ENCODE measurements at places on chromosomes 2 and 18. TPM values are rescaled to one million over a fixed set of nuclear protein-coding genes. Genes with fewer than 3 reads are reported as not detected.

DCC gene
- not detected for total RNA-seq

C1QL2 gene
- total RNA-seq: not detected

GRP gene
- not detected for total RNA-seq

LBX2 gene
- 1.3 TPM for total RNA-seq

MAP2 gene
- total RNA-seq: 4.0 TPM

MXD1 gene
- 2.2 TPM for total RNA-seq

PSTPIP2 gene
- 7.2 TPM for total RNA-seq

PLGLB2 gene
- total RNA-seq: 1.7 TPM

GKN2 gene
- not detected for total RNA-seq

CXCR1 gene
- not detected for total RNA-seq

MYO5B gene
- total RNA-seq: 48.4 TPM

MAP3K19 gene
- total RNA-seq: not detected

MROH2A gene
- total RNA-seq: not detected

TIMM21 gene
- total RNA-seq: 20.4 TPM

TAF4B gene
- 7.1 TPM for total RNA-seq

HOXD13 gene
- not detected for total RNA-seq

Data from epithelial cell of proximal tubule (primary cell).